ENCODE measurements at places on chromosomes 7 and 10. TPM values are rescaled to one million over a fixed set of nuclear protein-coding genes. Genes with fewer than 3 reads are reported as not detected.

The CYP3A7 gene
- not detected for total RNA-seq

The AGAP3 gene
- 406 TPM for total RNA-seq

The ASZ1 gene
- not detected for total RNA-seq

The CDNF gene
- total RNA-seq: 2.2 TPM

The TMEM196 gene
- total RNA-seq: 3.6 TPM

DNA sequence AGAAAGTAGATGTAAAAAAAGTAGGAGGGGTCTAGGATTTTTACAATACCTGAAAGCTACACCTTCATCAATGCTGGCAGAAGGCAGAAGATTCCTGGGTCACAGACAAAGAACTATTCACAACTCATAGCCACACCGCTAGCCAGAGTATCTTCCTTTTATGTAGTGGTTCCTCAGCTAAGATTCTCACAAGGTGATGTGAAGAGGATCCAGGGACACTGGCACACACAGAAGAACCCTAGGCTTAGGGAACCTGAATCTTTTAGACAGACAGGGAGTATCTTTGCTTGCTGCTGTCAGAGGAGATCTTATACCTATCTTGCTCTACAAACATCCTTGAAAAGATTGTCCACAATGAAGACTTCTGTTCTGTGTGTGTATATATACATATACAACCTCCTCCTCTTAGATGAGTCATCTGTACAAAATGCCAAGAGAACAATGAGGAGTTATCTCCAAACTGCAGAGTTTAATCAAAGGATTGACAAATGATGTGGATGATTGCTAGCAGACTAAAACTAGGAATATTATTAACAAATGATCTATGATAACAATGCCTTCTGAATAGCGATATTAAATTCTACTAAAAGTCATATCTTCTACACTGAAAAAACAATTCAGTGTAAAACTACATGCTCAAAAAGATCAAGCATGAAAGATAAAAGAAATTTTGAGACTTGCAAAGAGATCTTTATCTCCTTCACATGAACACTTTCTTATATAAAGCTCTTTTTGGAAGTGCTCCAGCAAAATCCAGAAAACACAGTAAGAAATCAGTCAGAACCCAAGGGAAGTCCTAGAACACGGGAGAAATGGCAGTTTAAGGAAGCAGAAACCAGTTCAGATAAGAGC is 409.3 kb downstream of the PARD3 start:
- no peak for DNase-seq

DNA sequence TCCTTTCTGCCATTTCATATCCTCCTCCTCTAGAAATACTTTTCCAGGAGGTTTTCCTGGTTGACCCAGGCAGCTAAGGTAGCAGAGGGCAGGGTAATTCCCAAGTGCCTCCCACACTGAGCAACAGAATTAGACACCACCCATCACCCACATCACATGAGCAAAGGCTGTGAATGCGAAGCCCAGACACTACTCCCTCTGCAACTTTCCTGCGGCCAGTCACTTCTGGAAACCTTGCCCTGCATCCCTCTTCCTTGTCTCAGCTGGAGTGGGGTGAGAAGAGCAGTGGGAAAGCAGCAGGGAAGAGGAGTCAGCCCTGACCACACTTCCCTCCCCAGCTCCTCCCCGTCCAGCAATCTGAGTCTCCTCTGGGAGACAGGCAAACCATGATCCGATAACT is 15.2 kb downstream of the TMEM176B start:
- no peak for DNase-seq

DNA sequence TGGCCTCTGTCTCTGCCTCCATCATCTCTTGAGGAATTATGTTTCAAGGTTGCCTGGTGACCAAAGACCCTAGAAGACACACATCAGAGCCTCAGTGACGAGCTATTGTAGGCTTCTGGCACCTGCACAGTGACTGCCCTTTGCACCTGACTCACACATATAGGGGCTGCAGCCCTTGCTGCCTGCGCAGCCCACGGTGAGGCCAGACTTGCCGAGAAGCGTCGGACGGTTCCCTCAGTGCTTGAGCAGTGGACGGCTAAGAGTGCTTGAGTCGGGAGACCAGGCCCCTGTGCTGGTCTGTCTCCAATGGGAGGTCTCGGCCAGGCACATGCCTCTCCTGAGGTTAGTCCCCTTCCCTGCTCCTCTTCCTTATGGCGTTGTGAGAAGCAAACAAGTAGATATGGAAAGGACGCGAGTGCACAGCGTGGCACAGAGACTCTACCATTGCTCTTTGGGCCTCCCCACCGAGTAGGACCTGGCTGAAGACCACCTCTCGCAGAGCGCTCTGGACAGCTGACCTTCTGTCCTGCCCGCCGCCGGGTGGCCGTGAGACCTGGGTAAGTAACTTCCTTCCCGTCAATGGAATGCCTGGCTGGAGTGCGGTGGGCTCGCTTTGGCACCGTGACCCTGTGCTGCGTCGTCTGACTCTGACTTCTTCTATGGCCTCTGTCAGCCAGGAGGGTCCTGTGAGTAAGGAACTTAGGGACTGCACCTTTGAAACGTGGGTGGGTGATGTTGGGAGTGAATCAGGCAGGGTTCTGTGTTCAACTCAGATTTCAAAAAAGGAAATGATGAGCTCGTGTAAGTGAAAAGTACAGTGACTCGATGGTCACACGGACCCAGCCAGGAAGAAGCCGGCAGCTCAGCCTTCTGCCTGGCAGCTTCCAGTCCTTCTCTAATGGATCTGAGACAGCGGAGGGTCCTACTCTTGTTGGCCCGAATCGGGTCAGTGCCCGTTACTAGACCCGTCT is 33.7 kb downstream of the ZNF775 start:
- DNase-seq: no peak

- DNase-seq: no peak
Measured at GRCh38 chr10:79020605-79021004, 48.2 kb upstream of the ZMIZ1 start.

- DNase-seq: no peak
Measured at GRCh38 chr7:99451936-99452335, 13.2 kb downstream of the CPSF4 start.

DNA sequence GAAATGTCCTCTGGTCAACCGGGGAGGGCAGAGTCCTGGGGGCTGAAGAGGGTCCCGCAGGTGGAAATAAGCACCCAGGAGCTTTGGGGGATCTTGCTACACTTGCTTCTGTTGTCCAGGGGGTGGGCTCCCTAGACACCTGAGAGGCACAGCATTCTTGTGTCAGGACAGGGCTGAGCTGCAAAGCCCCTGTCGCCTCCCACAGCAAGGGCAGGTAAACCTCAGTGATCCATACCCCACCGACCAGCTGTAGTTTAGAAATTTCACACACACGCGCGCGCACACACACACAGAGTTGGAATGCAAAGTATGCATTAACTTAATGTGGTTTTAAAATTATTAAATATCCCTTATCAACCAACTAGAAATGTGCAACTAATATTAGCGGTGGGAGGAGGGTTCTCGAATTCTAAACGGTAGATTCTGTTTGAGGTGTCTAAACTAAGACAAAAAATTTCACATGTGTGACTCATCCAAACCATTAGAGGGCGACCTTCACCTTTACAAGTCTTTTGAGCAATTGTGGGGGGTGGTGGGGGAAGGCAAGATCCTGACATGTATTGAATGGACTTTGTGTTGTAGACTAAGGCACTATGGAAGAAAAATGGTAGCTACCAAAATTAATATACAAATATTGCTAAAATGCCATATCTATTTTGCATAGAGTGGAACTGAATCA is 34.3 kb upstream of the PTF1A start:
- DNase-seq: no peak

DNA sequence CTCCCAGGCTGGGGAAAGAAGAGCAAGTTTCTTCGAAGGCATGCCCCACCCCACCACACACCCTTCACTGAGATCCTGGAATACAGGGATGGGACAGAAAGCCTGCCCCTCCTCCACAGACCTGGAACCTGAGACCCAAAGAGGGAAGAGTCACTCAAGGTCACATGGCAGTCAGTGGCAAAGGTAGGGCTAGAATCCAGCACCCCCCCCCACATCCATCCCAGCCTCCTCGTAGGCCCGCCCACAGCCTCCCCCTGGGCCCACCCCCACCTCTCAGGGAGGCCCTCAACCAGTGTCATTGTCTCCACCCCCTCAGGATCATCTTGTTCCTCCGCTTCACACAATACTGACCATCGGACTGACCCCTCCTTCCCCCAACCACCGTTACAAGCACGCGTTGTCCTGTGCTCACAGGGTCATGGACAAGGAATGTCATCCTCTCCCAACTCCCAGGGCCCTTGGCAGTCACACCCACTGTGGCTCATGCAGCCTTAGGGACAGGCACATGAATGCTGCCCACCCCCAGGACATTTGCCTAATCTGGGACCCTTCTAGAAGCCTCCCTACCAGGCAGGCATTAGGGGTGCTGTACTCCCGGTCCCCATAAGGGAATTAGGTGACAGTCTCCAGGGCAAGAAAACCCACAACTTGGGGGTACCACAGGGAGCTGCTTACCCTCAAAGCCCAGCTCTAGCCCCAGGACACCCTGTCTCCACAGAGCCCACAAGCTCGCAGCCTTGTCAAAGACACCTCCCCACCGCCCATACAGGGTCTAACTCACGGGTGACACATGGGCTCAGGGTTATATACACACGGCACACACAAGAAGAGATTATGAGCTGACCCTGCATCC is 1.4 kb downstream of the KCNH2 start:
- no peak for DNase-seq

DNA sequence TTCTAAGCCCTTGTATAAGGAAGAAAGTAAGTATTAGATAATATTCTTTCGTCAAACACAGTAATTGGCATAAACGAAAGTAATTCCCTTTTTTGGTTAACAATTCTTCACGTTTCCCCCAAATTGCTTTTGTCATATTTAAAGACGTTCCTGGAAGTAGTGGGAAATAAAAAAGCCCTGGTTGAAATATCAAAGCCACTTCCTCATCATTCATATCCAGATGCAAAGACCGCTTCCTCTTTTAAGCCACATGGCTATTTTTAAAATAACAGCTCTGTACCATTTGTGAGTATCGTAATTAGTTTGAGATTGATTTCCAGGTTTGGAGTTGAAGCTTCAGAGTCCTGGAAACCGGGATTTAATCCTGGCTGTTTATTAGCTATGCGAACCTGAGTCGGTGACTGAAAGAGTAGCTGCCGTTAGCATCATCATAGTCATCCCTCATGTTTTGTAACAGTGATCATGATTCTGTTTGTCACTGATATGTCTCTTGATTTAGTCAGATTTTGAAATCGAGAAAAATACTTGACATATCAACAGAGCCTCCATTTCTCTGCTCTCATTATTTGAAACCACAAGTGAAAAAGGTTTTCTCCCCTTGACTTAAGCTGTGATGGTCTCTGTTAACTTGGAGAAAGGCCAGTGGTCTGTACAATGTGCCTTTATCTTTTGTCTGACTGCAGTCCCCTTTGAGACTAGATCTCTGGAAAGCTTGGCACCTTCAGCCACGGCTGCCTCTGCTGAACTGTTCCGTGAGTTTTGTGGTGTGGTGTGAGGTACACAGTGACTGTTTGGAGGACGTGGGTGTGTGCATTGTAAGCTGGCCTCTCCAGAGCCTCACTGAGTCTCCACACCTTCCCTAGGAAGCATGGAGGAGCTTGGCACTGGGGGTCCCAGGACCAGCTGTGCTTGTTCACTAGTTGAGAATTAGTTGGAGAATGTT is 18.1 kb downstream of the OPTN start:
- no peak for DNase-seq

- no peak for DNase-seq
Measured at GRCh38 chr10:23606456-23606855, 167.6 kb downstream of the OTUD1 start.

DNA sequence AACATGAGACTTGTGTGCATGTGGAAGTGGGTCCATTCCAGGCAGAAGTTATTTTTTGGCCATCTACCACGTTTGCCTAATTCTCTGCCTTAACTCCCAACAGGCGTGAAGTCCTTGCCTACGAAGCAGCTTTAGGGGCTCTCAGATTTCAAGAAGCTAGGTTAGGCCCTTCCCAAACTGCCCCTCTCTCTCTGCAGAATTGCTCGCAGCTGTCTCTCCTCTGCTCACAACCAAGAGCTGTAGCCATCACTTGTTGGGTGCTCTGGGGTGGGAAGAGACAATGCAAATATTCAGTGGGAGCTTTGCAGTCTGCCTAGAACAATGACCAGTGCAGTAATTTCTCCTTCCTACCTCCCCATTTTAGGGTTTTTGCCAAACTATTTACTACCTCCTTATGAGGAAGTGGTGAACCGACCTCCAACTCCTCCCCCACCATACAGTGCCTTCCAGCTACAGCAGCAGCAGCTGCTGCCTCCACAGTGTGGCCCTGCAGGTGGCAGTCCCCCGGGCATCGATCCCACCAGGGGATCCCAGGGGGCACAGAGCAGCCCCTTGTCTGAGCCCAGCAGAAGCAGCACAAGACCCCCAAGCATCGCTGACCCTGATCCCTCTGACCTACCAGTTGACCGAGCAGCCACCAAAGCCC is 24.9 kb downstream of the CYP17A1 start:
- DNase-seq: no peak

DNA sequence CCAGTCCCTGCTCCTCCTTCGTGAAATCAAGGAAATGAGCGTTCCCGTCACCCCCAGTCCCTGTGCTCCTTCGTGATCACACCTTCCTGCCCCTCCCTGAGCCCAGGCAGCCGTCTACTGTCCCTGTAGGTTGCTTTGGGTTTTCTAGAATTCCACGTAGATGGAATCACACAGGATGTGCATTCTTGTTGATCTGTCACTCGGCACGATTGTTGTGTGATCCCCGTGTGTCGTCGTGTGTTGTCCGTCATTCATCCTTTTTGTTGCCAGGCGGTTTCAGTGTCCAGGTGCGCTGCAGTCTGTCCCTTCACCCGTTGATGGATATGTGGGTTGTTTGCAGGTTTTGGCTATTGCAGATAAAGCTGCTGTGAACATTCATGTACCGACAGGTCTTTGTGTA is 9.4 kb downstream of the MTG1 start:
- DNase-seq: no peak

GRCh38 chr7:69823151-69823744 is 225.0 kb downstream of the AUTS2 start:
- DNase-seq: no peak

DNA sequence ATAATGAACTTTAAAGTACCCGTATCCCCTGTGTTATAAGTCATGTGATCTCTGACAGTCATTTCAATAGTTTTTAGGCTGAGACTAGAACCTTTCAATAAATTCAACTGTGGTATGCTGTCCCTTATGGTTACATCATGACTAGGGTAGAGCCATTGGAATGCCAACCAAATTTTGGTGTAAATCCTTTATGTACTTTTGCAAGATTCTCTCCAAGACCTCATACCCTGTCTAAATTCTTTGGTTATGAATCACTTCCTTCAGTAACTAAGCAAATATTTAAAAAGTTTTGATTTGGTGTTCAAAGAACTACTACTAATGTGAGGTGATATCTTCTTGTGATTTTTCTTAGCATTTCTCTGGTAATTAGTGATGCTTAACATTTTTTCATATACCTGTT is 20.8 kb upstream of the OR6B1 start:
- no peak for DNase-seq
